Activated CD8-positive, alpha-beta T cell treated with anti-CD3 and anti-CD28 coated beads, Interleukin-2, amount 10 ng/mL, durations not matched to agents 7 days and 5 days (primary cell): ENCODE measurements at places on chromosomes 2 and 18. TPM values are rescaled to one million over a fixed set of nuclear protein-coding genes. Genes with fewer than 3 reads are reported as not detected.

DNA sequence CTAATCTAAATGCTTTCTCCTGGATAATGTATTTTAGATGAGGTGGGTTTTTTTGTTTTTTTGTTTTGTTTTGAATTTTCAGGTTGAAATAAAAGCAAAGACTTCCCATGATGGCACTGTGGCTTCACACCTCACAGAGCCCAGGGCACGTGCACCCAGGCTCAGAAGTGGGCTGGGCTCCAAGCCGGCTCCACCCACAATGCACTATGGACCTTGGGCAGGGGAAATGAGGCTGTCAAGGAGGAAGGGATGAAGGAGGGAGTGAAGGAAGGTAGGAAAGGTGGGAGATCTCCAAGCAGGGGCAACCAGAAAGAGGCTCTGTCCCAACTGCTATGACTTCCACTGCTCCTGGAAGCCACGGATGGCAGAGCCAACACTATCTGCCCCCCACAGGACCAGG lies 60.4 kb downstream of the BIN1 start:
- no peak for DNase-seq

DNA sequence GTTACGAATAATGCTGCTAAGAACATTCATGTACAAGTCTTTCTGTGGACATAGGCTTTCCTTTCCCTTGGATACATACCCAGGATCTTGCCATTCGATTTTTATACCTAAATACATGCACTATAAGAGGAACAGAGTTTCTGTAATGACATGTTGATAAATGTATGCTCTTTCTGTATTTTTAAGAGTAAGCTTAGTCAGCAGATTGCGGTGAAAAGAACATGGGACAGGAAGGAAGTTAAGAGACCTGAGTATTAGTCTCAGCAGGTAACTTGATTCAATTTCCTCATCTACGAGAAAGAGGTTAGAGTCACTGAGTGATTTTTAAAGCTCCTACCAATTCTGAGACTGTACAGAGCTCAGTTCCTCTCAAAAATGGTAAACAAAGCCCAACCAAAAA lies 2.6 kb upstream of the TLK1 start:
- no peak for DNase-seq

DNA sequence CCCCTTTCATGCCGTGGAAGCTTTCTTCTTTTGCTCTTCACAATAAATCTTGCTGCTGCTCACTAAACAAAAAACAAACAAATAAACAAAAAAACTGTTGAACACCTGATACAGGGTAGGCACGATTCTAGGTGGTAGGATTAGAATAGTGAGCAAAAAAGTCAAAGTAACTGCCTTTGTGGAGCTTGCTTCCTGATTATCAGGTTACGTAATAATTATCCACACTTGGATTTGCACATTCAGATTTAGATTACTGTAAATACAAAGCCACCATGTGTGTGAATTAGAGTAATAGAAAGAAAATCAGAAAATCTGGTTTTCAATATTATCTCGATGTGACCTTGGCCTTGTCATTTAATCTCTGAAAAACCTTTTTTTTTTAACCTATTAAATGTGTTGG lies 307.1 kb downstream of the NRXN1 start:
- DNase-seq: no peak

The DNER gene
- total RNA-seq: not detected

The C2orf92 gene
- total RNA-seq: 5.5 TPM
